ENCODE measurements at places on chromosomes 12 and 14. TPM values are rescaled to one million over a fixed set of nuclear protein-coding genes. Genes with fewer than 3 reads are reported as not detected.

- H3K4me1 ChIP-seq = no peaks in the 10 kb centered on the region
- no peak overlapping the region for H3K4me3 ChIP-seq
- H3K36me3 ChIP-seq = no peaks in the 10 kb centered on the region
- DNase-seq = peak; percentile 59
- H3K27ac ChIP-seq = no peak overlapping the region
These were observed 18.6 kb downstream of the PRORP start for GRCh38 chr14:35140718-35141581.

GRCh38 chr14:68269136-68269927 lies 449.8 kb downstream of the RAD51B start:
- H3K36me3 ChIP-seq = no peaks in the 10 kb centered on the region
- H3K4me3 ChIP-seq = no peak overlapping the region
- H3K27ac ChIP-seq = no peak overlapping the region
- H3K27me3 ChIP-seq = no peaks in the 10 kb centered on the region
- DNase-seq = peak; percentile 54

- no peak overlapping the region for H3K27ac ChIP-seq
- no peak for DNase-seq
- no peak overlapping the region for H3K4me3 ChIP-seq
- H3K27me3 ChIP-seq = no peaks in the 10 kb centered on the region
- no peaks in the 10 kb centered on the region for H3K4me1 ChIP-seq
These were observed 19.6 kb downstream of the SLC25A29 start for GRCh38 chr14:100286484-100287191.

Gene PAPLN
- total RNA-seq = 0.22 TPM

Gene PLEKHD1
- total RNA-seq = not detected

DNA sequence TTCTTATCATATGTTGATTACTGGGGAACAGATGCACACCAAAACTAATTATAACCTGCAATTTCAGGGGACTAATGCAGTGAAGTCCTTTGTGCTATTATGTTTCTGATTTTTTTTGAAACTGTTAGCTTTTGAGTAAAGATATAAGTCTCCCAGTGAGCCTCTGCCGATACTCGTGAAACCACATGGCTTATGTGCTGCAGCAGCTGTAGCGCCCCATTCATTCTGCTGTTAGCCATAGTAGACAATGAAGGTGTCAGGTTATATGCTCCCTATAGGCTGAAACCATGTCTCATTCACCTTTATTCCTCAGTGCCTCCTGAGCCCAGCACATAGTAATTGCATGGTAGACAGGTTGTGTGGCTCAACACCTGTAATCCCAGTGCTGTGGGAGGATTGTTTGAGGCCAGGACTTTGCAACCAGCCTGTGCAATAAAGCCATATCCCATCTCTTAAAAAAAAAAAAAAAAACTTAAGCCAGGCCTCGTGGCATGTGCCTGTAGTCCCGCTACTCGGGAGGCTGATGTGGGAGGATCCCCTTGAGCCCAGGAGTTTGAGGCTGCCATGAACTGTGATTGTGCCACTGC lies 25.0 kb downstream of the GOLGA5 start:
- H3K36me3 ChIP-seq = peaks cover 81% of the 10 kb centered on the region
- no peak overlapping the region for H3K4me3 ChIP-seq
- no peak overlapping the region for H3K27ac ChIP-seq
- H3K4me1 ChIP-seq = no peaks in the 10 kb centered on the region
- H3K27me3 ChIP-seq = no peaks in the 10 kb centered on the region
